ENCODE measurements at places on chromosomes 13 and 19. TPM values are rescaled to one million over a fixed set of nuclear protein-coding genes. Genes with fewer than 3 reads are reported as not detected.

The GAPDHS gene
- not detected for total RNA-seq

The CEACAM4 gene
- total RNA-seq = 0.36 TPM

The CBY2 gene
- not detected for total RNA-seq

The ZNF541 gene
- total RNA-seq = 11.5 TPM

The YJEFN3 gene
- 5.1 TPM for total RNA-seq

The PDE4C gene
- total RNA-seq = 0.18 TPM

The PROZ gene
- total RNA-seq = not detected

The ZNF558 gene
- 27.4 TPM for total RNA-seq

The ZNF681 gene
- total RNA-seq = 0.96 TPM

The ZAR1L gene
- not detected for total RNA-seq

The ATF5 gene
- 14.3 TPM for total RNA-seq

The MISP gene
- total RNA-seq = not detected

The KLK2 gene
- not detected for total RNA-seq

The B3GNT8 gene
- total RNA-seq = 2.0 TPM

The OR10H4 gene
- not detected for total RNA-seq

The WDR88 gene
- total RNA-seq = not detected

The ANGPTL8 gene
- not detected for total RNA-seq

The DMRTC2 gene
- not detected for total RNA-seq

The ZNF471 gene
- 3.8 TPM for total RNA-seq

The ZNF136 gene
- total RNA-seq = 11.7 TPM

The ATP1A3 gene
- total RNA-seq = 15.0 TPM

The ZNF628 gene
- 12.9 TPM for total RNA-seq

The ZNF492 gene
- 0.94 TPM for total RNA-seq

The FFAR2 gene
- total RNA-seq = not detected

The COMP gene
- total RNA-seq = not detected

The KLK14 gene
- total RNA-seq = 0.25 TPM

The WASF3 gene
- total RNA-seq = 34.1 TPM

The SUGT1 gene
- 63.7 TPM for total RNA-seq

The NPHS1 gene
- total RNA-seq = 0.31 TPM

The LYL1 gene
- total RNA-seq = 10.5 TPM

The RNF113B gene
- total RNA-seq = 0.27 TPM

The PTGER1 gene
- total RNA-seq = 7.8 TPM

The ZNF550 gene
- 7.6 TPM for total RNA-seq

The SLC6A16 gene
- 0.71 TPM for total RNA-seq

All from adrenal gland (tissue), 19 donors.